ENCODE measurements at places on chromosomes 5 and 9.

DNA sequence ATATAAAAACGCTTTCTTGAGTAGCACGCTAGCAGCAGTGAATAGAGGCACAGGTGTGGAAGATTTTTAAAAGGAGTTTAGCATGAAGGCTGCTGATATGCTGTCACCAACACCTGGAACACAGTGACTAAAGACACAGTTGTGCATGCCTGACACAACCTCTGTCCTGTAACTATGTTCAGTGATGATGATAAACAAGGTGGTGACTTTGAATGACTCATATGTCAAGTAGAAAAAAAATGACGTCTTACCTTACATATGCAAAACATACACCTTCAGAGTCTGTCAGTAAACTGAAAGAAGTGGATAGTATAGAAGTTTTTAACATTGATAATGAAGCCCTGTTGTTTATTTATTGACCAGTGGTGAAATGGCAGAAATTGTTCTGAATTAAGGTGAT is 66.2 kb upstream of the ADCY2 start:
- DNase-seq, result no peak

- DNase-seq, result no peak
Measured at GRCh38 chr5:3429962-3430361, 165.7 kb upstream of the IRX1 start.

GRCh38 chr5:174998131-174998730 is 273.8 kb downstream of the MSX2 start:
- no peak for DNase-seq

DNA sequence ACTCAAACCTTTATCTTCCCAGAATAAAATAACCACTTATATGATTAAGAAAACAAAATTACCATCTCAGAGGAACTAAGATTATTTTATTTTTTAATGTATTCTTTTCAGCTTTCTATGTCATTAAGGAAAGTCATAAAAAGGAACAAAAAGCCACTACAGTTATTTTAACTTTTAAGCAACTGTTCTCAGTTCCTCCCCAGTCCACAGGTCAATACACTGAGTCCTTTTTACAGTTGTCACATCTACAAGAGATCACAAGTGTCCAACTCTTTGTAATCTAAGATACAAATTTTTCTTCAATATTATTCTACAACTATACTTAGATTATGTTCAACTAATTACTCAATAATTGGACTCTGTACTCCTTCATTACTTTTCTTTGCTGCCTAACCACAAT is 782.8 kb upstream of the ACO1 start:
- no peak for DNase-seq

GRCh38 chr5:173315495-173316338 is 12.5 kb downstream of the STC2 start:
- no peak for DNase-seq

- no peak for DNase-seq
Measured at GRCh38 chr5:36842087-36842486, 34.5 kb upstream of the NIPBL start.

DNA sequence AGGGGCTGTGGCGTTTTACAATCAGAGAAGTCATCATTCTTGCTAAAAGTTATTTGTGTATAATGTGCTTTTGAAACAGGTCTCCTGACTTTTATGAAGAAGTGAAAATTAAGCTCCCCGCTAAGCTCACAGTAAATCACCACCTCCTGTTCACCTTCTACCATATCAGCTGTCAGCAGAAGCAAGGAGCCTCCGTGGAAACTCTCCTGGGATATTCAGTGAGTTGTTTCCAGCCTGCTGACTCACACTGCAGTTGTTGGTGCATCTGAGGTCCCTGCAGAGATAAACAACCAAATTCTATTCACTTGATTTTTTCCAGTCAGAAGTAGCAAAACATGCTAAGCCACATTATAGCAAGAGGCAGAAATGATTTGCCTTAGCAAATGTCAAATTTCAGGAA is 156.7 kb downstream of the DOCK8 start:
- no peak for DNase-seq

DNA sequence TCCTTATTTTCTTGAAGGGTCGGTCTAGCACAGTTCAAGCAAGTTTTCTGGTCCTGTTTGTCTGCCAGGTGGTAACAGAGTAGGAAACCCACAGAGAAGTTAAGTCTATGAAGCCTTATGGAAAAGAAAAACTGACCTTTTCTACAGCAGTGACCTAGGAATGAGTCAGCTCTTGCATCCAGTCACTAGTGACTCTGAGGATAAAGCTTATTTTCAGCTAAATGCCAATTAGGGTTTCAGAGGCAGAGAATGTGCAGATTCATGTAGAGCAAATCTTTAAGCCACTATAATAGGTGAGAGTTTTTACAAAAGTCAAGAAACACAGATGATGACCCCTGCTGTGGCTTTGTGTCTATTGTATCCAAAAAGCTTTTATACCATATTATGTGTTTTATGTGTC is 100.7 kb downstream of the CWC27 start:
- no peak for DNase-seq

DNA sequence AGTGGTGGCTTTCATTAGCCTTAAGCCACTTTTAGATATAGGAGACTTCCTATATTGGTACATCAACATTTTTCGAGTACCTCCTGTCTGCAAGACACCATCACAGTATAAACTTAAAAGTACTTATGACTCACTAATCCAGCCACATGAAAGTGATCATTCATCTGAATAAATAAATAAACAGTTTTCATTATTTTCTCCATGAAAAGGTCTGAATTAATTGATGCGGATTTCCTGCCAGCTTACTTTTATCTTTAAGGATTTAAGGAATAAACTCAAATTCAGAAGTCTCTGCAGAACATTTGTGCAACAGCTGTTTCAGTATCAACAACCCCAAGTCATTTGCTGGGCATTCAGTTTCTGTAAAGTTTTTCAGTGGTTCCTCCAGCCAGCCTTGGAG is 4.0 kb downstream of the SAP30L start:
- DNase-seq, result no peak

GRCh38 chr9:18136354-18136994 is 337.5 kb upstream of the ADAMTSL1 start:
- no peak for DNase-seq

- no peak for DNase-seq
Measured at GRCh38 chr5:158809936-158810335, 289.8 kb downstream of the EBF1 start.

DNA sequence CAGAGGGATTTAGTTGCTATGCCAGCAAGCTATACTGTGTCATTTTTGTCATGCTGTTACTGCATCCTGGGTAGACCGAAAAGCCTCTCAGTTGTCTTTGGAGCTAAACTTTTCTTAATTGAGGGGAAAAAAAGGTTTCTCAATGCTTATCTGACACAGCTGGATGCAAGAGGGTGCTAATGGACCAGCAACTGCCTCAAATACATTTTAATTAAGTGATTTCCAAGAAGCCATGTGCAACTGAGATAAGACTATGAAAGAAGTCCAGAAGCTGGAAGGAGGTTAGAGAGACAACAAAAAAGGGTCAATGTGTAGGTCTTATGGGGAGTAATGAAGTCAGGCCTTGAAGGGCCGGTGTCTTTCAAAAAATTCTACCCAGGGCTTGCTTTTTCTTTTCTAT is 465.7 kb upstream of the DMAC1 start:
- no peak for DNase-seq

GRCh38 chr5:147804334-147804733 is 21.8 kb upstream of the JAKMIP2 start:
- DNase-seq, result no peak

DNA sequence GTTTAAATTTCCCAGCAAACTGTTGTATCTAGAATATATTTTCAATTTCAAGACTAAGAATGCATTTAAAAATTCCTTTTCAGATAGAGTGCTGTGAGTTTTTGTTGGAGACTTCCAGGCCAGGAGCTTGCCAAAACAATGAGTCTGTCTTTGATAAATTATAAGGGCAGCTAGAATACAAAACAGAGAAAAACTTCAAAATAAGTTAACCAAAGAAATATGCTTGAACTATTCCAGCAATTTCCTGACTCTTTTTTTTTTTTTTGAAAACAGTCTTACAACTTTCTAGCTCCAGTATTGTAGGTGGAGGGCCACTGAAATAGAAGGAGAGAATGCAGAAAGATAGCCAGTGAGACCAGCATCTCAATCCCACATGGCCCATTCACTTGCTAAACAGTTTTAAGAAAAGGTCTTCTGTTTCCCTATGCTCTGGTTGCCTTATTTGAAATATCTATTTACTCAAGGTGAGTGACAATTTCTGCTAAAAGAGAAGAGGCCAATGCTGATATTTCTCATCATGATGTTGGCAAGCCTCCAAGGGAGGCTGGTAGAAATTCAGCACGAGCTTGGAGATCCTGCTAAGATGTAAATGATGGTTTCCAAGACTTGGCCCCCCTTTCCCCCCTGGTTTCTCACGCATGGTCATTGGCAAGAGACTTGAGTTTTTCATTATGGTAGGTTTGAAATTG is 103.2 kb downstream of the USP20 start:
- DNase-seq, result no peak

GRCh38 chr5:83562791-83563557 is 91.4 kb downstream of the VCAN start:
- no peak for DNase-seq

- DNase-seq, result no peak
Measured at GRCh38 chr5:147346006-147346561, 111.3 kb downstream of the STK32A start.

DNA sequence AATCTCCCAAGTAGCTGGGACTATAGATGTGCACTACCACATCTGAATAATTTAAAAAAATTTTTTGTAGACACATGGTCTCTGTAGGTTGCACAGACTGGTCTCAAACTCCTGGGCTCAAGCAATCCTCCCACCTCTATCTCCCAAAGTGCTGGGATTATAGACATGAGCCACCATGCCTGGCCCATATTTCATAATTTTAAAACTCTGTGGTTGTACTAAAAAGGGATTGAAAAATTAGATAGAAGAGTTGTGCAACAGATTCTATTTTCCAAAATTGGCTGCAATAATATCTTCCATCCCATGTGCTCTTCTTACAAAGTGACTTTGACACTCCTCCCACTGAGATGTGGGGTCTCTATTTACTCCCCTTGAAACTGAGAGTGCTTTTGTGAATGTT is 7.6 kb upstream of the UHRF2 start:
- DNase-seq, result no peak

DNA sequence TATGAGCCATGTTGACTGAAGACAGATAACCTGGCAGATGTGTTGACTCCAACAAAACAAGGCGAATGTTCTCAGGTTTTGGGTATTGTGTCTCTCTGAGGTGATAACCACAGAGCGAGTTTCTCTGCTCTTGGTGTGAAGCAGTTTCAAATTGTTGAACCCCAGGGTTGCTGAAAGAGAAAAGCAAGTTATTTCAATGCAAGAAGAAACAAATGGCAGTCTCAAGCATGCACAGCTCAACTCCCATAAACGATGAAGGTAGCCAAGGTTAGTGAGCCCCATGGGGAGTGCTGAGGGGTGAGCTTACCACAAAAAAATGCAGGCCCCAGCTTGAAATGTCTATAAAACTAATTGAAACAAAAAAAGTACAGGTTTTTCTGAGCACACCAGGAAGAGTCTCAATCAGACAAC is 220.8 kb upstream of the DAPK1 start:
- no peak for DNase-seq

All from stimulated activated CD4-positive, alpha-beta T cell treated with anti-CD3 and anti-CD28 coated beads, Interleukin-15, amount 100 ng/mL, for 1 hour (primary cell).